ENCODE measurements at places on chromosomes 4 and X. TPM values are rescaled to one million over a fixed set of nuclear protein-coding genes. Genes with fewer than 3 reads are reported as not detected.

G6PD gene
- 229 TPM for total RNA-seq

FGF13 gene
- not detected for total RNA-seq

GRCh38 chr4:106565727-106566126 lies 197.1 kb upstream of the GIMD1 start:
- no peak for DNase-seq

- DNase-seq: no peak
Observed at GRCh38 chr4:42632653-42633382, 24.1 kb downstream of the ATP8A1 start.

DNA sequence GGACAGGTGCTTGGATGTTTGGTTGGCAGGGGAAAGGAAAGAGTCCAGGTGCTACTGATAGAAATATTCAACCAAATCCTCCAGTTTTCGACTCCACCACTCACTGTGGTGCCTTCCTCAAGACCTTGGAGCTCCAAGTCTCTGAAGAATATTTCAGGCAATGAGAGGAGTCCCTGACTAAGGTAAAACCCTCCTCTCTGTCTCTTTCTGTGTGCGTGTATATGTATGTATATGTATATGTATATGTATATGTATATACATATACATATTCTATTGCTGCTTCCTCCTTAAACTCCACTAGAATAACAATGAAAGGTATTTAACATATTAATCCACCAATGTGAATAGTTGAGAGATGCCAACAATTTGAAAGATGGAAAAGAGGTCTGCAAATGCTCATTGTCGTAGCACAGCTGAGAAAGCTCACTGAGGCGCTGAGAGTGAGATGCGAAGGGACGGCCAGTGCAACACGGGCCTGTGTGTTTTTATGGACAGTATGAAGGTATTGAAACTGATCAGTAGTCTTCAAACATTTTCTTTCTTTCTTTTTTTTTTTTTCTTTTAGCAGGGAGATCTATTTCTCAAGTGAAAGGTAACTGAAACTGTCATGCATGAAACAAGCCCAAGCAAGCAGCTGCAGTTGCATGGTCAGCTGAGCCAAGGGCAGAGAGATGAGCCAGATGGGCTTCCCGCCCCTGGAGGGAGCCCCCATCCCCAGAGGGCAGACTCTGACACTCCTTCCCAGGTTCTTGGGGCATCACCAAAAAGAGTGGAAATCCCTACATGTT lies 41.1 kb upstream of the HS3ST1 start:
- no peak for DNase-seq

DNA sequence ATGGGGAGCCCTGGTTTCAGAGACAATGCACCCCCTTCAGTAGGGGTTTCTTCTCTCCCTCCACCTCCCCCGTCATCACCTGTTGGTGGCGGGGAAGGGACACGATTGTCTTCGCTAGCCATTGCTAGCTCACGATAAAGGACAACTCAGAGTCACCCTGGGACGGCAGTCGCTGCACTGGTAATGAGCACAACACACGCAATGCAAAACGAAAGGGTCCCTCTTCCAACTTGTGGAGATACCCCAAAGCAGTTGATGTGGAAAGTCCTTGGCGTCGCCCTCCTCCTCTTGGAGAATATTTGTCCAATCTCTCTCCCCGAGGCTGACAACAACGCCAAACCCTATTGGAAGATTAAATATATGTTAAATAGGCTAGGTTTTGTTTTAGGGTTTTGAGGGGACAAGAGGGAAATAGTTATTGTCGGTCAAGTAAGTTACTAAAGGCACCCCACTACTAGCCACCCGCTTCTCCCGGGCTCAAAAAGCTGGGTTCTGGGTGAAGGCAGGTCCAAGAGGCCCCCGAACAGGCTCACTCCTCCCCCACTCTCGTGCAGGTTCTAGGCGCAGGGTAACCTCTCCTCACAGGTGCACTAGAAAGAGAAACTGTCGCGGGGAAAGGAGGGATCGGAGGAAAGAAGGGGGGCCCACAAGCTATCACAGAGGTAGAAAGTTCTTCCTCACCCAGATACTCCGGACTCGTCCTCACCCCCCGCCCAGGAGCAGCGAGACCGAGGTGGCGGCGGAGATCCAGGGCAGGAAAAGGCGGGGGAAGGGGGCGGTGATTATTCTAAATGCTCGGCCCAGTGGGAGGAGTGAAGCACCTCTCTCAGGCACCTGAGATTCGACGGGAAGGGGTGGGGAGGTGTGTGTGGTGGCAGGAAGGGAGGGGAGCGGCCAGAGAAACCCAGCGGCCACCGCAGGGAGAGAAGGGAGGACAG lies at the start of gene LRBA:
TSS of gene LRBA (minus strand) at position 764 of the 938 bp plus-strand sequence. CDS start at position 122, 642 bp downstream.
- DNase-seq: peak; percentile 88

GRCh38 chr4:124060261-124060918 lies 652.1 kb downstream of the ANKRD50 start:
- DNase-seq: no peak

GRCh38 chrX:68997911-68998310 lies 167.3 kb downstream of the PJA1 start:
- DNase-seq: no peak

DNA sequence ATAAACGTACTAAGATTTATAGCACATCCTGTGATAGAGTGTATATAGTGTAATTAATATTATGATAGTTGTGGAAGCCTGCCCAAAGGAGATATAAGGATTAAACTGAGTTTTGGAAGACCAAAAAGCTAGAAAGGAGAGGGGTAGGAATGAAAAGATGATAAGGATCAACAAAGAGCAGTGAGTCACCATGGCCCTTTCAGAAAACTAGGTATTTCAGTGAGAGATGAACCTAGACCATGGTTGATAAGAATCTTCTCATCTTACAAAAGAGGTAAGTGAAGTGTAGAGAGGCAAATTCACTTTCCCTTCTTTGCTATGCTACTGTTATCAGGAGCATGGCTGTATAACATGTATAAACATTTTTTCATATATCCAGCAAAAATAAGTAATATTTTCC lies 133.8 kb upstream of the PLAC1 start:
- DNase-seq: no peak

DNA sequence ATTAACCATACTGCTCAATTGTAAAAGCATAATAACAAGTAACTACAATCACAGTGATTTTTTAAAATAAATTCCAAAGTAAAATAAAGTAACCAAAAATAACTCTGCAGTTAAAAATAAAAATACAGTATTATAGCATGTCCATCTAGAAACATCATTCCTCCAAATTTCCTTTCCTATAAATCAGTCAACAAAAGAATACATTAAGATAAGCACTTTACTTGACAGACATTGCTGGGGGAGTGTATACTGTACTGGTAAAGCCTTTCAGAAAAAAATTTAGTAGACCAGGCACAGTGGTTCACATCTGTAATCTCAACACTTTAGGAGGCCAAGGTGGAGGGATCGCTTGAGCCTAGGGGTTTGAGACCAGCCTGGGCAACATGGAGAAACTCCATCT lies 91.1 kb downstream of the LRBA start:
- DNase-seq: no peak

GRCh38 chrX:134315866-134316265 lies 78.9 kb downstream of the CCDC160 start:
- DNase-seq: no peak

DNA sequence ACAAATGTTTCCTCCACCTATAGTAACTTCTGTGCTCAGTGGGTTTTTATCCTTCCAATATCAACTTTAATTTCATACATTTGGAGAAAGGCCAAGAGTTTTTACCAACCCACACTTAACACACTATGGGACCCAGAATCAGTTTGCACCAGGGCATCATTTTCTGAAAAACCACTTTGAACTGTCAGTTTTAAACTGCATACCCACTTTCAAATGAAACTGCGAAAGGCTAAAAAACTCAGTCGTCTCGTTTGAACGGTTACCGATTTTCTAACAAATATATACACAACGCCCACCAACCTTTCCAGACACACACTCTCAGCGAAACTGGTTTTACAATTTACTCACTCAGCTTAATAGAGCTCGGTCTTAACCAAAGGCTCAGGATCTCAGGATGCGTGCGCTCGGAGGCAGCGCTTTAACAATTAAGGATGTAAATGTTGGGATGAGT lies 376 bp downstream of the ABCG2 start:
- DNase-seq: no peak

GRCh38 chr4:88166608-88167007 lies 8.2 kb upstream of the ABCG2 start:
- no peak for DNase-seq

DNA sequence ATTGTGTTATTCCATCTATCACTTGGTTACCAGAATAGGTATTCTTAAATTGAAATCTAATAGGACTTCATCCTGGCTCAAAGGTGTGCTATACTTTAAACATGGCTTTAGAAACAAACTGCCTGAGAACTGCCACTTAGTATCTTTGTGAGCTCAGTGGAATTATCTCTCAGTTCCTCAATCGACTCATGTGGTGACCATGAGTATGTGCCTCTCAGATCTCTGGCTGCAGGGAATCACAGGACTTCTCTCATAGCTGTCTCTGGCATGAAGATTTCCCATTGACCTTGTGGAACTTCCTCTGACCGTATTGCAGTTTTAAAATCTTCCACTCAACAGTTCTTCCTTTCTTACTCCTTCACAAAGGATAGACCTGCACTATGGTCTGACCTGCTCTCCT lies 681.9 kb upstream of the BOD1L1 start:
- DNase-seq: no peak

DNA sequence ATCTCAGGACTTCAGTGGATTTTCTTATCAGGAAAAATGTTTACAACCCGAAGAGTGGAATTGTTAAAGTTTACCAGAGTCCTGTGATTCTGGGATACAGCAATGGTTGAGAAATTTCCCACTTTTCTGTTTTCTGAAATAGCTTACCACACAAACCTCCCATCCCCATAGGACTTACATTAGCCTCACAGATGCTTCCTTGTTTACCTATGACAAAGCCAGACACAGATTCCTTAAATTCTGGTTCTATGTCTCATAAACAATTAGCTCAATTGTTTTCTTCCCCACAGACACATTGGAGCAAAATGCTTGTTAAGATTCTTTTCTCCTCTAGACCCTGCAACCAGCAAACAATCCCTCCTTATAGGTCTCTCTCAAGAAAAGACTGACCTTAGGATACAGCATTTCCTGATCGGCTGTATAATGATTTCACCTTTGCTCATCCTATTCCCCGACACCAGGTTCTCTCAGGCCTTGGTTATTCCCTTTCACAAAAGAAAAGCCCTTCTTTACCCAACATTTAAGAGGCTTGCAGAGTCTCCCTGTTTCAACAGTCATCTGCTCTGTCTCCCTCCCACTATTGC lies 886.2 kb downstream of the ARAP2 start:
- no peak for DNase-seq
